ENCODE measurements at places on chromosomes 5 and 9.

DNA sequence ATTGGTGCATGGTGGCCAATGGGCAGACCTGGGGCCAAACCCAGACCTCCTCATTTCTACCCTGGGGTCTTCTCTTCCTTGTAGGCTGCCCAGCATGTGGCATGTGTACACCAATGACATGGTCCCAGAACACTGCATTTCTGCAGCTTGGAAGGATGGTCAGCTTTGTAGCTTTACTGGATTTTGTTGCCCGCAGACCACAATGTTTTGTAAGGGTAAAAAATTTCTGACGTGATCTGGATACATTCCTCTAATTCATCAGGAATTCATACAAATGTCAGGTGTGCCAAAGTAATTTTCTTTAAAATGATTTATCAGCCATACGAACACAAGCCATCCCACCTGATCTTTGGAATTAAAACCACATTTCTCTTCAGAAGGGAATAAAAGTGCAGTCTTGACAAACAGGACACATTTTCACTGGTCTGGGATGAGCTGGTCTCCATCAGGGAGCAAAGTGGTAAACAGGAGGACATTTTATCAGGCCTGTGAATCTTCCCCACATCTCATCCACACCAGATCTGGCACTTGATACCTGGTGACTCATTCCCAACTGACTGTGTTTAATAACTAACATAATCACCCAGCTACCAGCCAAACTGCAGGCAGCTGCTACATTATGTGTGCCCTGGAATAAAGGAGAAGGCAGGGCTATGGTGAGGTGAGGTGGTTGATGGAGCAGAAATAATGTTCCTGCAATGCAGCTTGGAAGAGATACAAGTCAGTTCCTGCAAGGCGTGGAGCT, 103.9 kb downstream of the SPOCK1 start:
- DNase-seq = no peak

DNA sequence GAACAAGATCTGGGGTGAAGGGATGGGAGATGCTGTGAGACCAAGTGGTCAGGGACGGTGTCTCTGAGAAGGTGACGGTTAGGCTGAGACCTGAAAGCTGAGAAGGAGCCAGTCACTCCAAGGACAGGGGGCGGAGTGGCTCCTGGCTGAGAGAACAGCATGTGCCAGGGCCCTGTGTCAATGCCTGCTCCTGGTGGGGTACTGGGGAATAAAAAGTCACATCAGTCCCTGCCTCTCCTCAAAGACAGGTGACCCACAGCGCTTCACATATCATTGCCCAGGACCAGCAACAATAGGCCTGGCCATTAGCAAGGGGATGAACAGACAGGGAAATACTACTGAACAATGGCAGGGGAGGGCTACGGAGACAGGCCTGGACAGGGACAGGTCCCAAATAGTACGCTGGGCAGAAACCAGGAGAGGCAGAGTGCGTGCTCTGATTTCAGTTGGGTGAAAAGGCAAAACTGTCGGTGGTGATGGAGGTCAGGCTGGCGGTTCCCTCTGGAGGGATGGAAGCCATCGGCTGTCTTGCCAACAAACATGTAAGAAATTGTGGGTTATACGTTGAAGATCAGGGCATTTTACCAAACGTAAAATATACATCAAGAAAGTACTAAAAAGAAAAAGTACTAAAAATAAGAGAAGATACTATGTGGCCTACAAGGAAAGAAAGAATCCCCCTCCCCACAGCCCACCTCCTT, 64.3 kb downstream of the C9orf50 start:
- no peak for DNase-seq

GRCh38 chr5:76389513-76390154, 13.5 kb upstream of the IQGAP2 start:
- no peak for DNase-seq

DNA sequence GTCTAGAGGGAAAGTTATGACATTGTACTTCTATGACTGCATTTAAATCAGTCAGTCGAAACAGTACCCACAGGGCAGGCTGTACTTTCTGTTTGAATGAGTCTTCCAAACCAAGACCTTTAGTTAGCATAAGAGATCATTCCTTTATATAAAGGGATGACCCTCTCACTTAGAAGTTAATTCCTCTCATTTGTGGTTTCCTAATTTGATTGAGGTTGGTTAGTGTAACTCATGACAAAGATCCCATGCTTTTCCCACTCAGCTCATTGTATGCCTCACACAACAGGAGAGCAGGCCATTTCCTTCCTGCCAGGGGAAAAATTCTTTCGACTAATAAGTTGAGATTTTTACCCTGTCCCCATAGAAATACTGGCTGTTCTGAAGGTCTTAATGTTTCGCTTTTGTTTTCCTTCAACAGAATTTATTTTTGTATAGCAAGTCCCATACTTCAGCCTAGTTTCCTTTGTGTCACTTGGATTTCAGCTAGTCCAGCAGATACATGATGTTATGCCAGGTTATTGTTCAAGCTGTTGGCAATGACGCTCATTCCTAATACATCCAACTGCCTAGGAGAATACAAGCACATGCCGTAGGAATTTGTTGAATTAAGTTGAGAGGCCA, 500.7 kb downstream of the SPATA31D1 start:
- DNase-seq = no peak

- DNase-seq = no peak
Observed at GRCh38 chr9:134891713-134892112, 11.1 kb downstream of the FCN2 start.

DNA sequence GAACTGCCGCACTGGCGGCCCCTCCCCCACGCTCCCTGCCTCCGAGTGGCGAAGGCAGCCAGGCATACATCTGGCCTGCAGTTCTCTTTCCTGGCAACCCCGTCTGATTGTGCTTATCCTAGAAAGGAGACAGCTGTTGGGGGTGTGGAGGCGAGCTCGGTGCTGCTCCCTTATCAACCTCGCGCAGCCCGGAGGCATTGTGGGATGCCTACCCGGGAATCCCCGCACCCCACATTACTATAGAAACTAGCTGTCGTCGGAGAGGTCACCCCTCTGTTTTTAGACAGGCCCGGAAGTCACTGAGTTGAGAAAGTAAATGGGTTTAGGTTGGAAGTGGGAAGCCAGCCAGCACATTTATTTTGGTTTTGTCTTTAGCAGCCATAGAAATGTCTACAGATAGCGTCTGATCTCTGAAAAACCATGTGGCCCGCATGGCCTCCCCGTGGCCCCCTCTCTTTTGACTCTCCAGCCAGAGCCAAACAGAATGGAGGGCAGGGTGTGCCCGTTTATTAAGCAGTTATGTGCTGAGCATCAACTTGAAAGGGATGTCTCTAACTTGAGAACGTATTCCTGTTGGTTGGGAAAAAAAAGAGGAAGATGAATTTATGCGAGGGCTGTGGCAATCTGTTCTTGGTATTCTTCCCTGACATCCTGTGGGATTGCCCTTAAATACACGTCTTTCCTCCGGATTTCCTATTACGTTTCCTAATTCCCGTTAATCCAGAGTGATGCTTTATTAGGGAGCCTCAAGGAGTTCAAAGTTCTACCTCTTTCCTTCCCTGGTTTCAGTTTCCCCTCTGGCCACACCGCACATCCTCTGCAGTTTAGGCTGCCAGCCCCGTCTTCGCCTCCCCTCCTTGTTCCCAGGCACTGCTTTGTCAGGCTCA, 3.9 kb downstream of the STC2 start:
- no peak for DNase-seq

- no peak for DNase-seq
Observed at GRCh38 chr9:136494531-136495215, 11.8 kb upstream of the SEC16A start.

GRCh38 chr9:78486661-78487060, 189.7 kb downstream of the PSAT1 start:
- no peak for DNase-seq

DNA sequence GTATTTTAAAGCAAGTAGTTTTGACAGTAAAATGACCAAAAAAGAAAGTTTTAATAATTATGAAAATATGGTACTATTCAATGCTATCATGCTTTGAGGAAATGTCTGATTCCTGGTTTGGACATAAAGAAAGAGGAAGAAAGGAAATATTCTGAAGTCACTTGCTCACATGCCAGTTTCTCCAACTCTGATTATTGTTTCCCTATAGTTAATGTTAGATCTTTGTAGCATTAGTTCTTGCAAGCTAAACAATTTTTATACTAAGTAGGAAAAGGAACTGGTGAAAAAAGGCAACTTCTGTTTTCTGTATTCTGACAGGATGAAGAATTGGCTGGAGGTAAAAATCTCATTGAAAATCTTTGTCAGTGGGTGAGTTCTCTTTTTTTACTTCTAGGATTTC, 119.5 kb downstream of the YTHDC2 start:
- no peak for DNase-seq

GRCh38 chr9:123373447-123373923, 17.5 kb downstream of the CRB2 start:
- DNase-seq = no peak

GRCh38 chr9:129923589-129923988, 88.3 kb downstream of the USP20 start:
- no peak for DNase-seq

DNA sequence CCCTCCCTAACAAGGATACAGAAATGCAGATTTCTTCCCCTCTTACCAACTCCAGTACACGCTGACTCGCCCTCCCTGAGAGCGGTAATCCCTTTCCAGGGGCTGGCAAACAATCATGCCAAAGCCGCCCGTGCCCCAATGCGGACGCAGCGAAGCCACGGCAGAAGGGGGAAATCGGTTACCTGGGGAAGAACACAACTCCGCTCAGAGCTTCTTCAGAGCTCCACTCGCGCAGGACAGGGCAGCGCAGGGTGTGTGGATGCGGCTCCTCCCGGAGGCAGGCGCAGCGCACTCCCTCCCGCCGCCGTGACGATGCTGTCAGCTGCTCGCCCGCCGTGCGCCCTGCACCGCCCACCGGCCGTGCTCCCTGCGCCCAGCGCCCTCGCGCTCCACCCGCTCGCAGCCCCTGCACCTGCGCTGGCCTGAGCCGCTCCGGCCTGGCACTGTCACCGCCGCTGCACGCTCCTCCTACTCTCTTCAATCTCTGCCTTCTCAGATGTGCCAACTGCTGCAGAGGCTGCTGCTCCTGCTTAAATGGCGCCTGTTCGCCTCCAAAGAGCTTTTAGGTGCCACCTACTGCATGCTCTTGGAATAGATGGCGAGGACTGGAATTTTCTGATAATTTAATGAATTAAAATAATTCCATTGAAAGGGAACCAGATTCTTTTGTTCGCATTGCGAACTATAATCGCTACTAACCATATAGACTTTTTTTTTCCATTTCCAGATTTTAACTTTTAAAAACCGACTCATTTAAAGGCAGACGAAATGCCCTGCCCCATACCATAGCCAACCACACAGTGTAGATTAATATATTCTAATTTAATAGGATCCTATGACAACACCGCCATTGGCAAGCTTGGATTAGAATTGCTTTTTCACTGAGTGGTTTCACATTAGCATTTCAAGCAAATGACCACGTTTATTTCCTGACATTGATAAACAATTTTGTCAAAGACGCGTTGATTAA, at the start of gene DIRAS2:
Gene DIRAS2 (minus strand): TSS at position 255 of the 970 bp plus-strand sequence. CDS start 28,997 bp downstream, outside the sequence.
- DNase-seq = peak; percentile 2

DNA sequence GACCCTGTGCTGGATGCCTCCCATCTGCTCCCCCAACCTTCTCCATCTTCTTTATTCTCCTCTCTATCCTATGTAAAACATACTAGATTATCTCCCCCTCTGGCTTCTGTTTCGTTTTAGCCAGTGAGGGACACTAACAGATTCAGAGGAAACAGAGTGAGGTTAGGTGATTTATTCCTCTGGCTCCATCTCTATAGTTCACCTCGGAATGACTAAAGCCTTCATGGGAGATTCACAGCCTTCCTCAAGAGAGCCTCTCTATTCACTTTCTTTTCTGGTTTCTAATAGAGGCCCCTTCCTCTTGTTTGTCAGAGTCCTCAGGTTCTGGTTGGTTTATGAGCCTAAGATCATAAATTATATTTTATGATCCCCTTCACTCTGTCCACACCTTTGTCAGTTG, 633.1 kb upstream of the TYRP1 start:
- DNase-seq = no peak

DNA sequence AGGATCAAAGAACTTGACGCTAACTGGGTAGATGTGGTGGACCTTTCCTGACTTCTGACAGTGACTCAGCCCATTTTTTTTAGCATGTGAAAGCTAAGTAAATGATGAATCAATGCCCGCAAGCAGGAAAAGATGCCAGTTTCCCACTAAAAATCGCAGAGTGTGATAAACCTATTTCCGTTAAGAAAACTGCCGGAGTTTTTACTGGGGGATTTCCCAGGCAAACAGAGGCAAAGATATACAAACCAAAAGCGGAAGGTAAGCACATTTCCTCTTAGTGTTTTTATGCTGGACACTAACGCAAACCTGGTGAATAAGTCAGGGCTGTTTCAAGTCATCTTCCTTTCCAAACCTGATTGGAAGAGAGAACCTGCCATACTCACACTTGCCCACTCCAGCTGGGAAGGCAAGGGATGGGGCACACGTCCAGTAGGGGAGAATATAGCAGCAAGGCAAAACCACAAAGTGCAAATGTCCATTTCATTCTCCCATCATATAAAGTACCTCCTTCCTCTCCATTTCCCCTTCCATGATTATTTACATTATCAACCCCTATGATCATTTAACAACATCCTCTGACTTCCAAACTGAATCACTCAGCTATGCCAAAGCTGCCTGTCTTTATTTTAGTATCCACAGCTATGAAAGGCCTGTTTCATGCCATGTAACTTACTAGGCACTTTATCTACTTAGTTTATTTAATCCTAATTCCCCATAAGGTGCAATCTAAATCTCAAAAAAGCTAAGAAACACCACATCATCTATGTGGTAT, 349.7 kb upstream of the RFX3 start:
- no peak for DNase-seq

All from natural killer cell (primary cell).